ENCODE measurements at places on chromosomes 16 and 17.

- DNase-seq: peak; percentile 57
Measured at GRCh38 chr17:64773836-64774761, 112.0 kb upstream of the SMURF2 start.

- no peak for DNase-seq
Measured at GRCh38 chr17:49469831-49470810, 25.0 kb upstream of the NGFR start.

- DNase-seq: no peak
Measured at GRCh38 chr17:67620636-67621035, 97.1 kb upstream of the NOL11 start.

DNA sequence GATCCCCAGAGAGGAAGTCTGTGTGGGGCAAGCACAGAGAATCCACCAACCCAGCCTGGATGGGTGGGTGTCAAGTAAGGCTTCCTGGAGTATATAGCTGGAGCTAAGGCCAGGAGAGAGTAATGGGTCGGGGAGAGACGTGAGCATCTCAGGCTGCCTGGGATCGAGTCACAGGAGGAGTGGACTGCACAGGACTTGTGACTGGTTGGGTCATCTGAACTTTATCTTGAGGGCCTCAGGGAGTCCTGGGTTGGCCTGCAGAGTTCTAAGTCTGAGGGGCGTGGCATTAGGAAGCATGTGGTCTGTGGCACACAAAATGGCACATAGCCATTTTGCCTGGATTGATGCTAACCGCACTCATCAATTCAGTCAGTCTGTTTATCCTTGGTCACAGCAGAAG lies 1.5 kb downstream of the PLA2G15 start:
- DNase-seq: peak; percentile 42

DNA sequence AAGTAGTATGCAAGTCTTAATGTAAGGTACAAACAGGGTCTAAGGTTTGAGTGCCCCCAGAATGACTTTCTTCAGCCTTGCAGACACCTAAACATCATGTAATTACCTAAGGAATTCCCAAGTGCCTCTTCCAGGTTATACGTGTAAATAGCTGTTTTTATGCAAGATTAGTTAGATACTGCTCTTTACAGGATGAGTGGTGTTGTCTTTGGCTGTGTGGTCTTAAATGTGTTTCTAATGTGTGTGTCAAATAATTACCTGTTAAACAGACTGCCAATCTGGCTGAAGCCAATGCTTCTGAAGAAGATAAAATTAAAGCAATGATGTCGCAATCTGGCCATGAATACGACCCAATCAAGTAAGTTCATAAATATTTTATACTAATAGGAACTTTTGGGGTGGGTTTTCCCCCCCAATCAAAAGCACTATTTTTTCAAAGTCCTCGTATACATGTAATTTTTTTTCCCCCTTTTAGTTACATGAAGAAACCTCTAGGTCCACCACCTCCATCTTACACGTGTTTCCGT lies 16.0 kb downstream of the RBBP6 start:
- DNase-seq: no peak

GRCh38 chr17:38893607-38894006 lies 23.7 kb downstream of the LASP1 start:
- no peak for DNase-seq

- DNase-seq: peak; percentile 73
Measured at GRCh38 chr17:76438906-76439305, 14.0 kb downstream of the UBE2O start.

DNA sequence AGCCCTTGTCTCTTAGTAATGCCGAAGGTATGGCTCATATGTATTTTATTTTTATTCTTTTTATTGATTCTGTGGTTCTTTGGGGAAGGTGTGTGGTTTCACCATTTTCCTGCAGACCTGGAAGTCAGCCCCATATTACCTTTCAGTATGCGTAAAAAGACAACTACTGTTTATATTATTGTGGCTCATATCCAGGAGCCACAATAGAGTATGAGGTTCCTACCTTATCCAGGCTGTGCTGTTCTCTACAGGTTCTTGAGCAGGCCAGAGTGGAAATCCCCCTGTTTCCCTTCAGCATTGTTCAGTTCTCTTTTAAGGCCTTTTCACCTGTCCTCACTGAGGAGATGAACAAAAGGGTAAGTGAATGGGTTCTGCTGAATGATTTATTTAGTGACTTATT lies 33.2 kb downstream of the REXO5 start:
- no peak for DNase-seq

DNA sequence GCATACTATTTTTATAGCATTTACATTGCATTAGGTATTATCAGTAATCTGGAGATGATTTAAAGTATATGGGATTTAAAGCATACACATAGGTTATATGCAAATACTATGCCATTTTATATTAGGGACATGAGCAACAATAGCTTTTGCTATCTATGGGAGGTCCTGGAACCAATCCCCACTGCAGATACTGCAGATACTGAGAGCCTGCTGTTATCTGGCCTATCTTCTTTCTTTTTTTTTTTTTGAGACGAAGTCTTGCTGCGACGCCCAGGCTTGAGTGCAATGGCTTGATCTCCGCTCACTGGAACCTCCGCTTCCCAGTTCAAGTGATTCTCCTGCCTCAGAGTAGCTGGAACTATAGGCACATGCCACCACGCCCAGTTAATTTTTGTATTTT lies 37.4 kb downstream of the STH start:
- no peak for DNase-seq

DNA sequence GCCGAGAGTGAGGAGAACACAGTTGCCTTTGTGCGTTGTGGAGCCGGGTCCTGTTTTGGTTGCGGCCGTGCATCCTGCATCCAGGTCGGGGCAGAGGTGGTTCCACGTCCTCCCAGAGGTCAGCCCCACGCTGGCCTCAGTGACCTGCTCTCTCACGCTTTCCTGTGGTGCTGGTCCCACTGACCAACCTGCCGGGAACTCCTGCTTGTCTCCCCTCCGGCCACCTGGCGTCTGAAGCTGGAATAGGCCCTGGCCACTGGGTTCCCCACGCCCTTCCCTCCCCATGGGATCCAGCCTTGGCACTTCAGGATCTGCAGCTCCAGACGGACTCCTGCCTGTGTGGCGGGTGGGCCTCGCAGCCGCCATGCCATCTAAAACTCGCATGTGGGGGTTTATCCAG lies 85.5 kb upstream of the ZNF750 start:
- no peak for DNase-seq

- no peak for DNase-seq
Measured at GRCh38 chr16:25478476-25478875, 213.3 kb upstream of the HS3ST4 start.

- DNase-seq: no peak
Measured at GRCh38 chr17:75557852-75558665, 29.5 kb upstream of the MYO15B start.

DNA sequence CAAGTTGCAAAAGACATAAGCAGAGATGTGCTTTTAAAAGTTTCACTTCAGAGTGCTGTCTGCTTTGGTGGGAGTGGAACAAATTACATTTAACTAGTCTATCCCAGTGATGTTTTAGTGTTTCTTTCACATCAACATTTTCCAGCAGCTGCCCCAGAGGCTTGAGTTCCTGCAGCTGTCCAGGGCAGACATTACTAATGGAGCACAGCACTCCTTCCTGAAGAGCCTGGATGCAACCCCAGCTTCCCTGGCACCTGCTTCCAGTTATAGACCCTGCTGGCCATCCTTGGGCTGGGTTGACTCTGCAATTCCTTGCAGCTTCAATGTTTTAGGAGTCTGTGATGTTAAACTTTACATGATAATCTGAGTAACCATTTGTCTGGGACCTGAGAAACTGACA lies 61.4 kb upstream of the PIRT start:
- no peak for DNase-seq

- DNase-seq: no peak
Measured at GRCh38 chr17:59790910-59791309, 83.5 kb downstream of the VMP1 start.

DNA sequence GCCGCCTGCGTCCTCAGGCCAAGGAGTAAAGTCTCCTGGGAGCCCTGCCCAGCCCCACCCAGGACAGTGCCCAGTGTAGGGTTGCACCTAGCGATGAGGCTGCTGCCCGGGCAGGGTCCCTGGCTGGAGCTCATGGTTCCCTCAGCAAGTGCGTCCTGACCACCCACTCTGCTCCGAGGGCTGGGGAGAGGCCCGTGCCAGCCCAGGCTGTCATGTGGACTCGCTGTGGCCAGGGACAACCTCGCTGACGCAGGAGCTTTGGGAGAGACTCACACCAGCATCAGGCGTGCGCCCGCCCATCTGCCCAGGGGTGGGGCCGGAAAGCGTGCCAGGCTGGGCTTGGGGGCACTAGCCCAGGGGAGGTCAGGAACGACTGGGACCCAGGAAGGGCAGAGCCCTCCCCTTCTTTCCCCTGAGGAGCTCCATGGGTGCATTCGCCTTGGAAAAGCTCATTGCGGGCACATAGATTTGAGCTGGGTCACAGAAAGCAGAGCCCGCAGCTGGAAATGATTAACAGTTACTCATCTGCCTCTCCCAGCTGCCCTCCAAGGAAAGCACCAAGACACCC lies 19.7 kb downstream of the DPEP1 start:
- DNase-seq: peak; percentile 80

GRCh38 chr16:75379911-75380847 lies 53.1 kb downstream of the CFDP1 start:
- no peak for DNase-seq

DNA sequence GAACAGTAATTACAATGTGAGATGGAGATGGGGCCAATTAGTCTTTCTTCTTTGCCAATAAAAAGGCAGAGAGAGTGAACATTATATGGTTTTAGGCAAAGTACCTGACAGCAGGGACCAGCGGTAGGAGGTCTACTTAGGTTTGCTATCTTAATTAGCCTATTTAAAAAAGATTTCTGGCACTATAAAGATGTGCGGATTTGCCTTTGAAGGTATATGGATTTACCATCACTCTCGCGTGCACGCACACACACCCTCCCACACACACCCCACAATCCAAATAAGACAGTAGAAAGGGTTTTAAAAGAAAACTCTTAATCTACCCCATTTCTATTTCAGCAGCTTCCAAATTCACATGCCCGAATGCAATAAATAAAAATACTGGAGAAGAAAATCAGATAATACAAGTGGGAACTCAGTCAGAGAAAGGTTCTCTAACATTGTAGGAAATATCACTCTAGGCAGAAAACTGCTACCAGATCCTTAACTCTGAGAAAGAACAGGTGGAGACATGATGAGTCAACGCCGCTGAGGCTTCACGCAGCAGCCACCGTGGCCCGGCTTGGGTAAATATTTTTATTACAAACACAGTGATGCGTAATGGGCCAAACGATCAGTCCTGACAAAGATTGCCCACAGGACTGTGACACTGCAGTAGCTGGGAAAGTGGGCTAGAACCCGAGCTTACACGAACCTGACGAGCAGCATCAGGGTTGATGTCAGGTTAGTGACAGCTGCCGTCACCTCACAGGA lies 66.6 kb upstream of the AXIN2 start:
- peak; percentile 74 for DNase-seq

DNA sequence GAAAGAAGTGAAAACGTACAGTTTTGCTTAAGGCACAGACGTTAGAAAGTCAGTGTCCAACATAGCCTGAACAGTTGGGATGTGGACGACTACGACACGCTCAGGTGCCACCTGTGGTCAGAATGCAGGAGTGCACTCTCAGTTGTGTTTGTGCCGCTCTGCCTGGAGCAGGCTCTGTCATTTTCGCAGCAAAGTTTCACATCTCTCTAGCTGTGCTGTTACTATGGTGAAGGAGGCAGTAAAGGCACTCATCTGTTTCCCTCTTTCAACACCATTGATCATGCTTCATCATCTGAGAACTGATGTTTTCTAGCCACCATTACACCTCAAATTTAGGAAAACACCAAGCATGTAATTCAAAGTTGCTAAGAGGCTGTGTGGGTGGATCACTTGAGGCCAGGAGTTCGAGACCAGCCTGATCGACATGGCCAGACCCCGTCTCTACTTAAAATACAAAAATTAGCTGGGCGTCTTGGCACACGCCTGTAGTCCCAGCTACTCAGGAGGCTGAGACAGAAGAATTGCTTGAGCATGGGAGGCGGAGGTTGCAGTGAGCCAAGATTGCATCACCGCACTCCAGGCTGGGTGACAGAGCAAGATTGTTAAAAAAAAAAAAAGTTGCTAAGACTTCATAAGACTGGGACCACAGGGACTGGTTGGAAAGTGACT lies 44.9 kb upstream of the DNAJA2 start:
- DNase-seq: peak; percentile 71

- no peak for DNase-seq
Measured at GRCh38 chr17:64037180-64037579, 16.7 kb upstream of the ICAM2 start.

- no peak for DNase-seq
Measured at GRCh38 chr16:88992351-88993165, 15.6 kb upstream of the CBFA2T3 start.

DNA sequence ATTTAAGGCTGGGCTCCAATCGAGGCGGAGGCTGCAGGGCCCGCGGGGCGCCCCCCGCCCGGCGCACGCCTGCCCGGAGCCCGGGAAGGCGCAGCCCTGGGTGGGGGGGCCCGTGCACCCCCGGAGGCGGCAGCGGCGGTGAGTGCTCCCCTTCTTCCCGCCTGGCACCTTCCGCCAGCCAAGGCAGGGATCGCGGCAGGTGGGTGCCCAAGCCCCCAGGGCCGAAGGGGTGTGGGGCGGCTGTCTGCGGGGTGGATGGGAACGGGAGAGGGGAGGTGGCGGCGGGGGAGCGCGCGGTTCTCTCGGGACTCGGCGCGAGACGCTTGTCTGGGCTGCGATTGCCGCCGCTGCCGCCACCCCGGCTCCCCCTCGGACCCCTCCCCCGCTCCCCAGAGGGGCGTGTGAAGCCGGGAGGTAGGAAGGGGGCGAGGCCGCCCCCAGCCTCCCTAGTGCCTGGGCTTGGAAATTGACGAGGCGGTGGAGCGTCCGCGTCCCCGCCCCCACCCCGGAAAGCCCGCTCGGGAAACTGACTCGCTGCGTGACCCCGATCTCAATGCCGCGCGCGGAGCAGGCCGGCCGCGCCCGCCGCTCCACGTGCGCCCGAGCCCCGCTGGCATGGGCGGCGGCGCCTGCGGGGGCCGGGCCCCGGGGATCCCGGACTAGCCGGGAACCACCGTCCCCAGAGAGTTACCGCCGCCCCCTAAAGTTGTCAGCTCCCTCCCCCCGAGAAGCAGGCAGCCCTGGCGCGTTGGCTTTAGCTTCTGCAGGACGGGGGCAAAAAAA lies 231.5 kb downstream of the MRTFB start:
- no peak for DNase-seq

GRCh38 chr17:44074231-44074910 lies 3.8 kb downstream of the G6PC3 start:
- DNase-seq: no peak

DNA sequence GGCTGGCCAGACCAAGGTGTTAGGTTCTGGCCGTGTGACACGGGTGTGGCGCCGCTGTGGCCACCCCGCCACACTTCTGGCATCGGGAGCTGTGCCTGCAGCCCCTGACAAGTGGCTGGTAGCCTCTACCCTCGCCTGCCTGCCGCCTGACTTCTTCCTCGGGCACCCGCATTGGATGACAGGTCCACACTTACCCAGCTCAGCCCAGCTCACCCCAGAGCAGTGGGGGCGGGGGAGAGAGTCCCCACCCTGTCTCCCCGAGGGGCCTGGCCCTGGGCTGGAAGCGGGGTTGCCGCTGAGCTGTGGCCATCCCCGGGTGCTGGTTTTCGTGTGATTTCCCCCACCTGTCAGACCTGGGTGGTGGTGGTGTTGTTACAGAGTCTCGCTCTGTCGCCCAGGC lies 53.9 kb upstream of the ACSF3 start:
- DNase-seq: no peak
